ENCODE measurements at places on chromosomes 1 and 21.

- DNase-seq, result no peak
Observed at GRCh38 chr1:74587888-74588287, 75.5 kb upstream of the LRRC53 start.

DNA sequence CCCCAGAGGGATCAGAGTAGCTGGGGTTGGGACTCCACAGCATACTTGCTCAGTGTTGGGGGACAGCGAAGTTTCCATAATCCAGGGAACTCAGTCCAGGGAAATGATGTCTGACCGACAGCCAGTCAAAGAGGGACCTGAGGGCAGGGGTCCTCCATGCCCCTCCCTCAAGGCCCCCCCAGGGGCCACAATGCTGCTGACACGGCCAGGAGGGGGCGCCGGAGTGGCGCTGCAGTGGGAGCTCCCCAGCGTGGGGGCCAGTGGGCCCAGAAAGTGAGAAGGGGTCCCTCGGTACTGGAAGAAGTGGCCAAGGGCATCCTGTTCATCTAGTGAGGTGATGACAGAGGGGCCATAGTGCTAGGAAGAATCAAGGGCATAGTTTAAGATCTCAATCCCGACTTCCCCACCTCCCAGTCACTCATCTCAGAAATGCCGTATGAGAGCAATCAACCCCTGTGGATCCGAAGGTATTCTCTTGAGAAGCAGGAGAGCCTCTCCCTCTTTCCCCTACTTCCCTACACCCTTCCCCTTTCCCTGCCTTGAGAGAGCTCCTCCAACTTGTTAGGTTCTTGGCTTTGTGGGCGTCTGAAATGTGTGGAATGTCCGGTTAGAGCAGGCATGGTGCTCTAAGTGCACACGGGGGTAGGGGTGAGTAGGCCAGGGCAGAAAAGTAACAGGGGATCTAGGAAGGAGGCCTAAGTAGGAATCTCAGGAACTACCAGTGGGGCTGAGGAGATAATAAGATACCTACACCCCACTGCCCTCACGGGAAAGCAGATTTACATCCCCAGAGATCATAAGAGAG lies 4.1 kb downstream of the NUDT17 start:
- no peak for DNase-seq

DNA sequence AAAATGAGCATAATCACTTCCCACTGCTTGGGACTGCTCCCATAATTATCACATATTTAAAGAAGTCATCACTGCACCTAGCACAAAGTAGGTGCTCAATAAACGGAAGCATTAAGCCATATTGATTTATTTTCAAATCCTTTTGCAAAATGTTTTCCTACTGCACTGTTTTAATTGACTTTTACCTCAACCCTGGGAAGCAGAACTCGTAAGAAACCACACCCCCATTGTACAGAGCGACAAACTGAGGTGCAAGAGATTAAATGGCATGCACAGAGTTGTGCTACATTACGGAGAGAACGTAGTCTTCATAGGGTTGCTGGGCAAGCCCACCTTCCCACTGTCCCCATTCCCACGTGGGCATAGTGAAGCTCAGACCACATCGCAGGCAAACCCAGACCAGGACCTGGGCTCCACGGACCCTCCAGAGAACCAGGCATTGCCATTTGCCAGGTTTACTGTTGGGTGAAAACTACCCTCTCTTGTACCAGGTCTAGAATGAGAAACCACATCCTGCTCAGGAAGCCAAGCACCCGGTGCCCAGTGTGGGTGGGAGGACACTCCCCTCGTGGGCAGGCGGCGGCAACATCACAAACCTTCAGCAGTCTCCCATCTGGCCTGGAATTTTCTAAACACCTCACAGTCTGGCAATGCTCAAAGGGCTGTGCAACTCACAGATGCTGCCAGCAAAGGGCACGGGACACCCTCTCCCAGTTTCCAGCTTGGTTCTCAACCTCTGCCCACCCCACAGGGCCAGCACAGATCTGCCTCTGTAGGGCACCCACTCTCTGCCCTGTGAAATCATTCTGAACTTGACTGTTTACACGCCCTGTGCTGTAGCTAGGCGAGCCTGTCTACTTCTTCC lies 8.2 kb downstream of the IFFO2 start:
- DNase-seq, result peak; percentile 4

GRCh38 chr1:94532077-94532476 lies 9.5 kb downstream of the F3 start:
- DNase-seq, result no peak

DNA sequence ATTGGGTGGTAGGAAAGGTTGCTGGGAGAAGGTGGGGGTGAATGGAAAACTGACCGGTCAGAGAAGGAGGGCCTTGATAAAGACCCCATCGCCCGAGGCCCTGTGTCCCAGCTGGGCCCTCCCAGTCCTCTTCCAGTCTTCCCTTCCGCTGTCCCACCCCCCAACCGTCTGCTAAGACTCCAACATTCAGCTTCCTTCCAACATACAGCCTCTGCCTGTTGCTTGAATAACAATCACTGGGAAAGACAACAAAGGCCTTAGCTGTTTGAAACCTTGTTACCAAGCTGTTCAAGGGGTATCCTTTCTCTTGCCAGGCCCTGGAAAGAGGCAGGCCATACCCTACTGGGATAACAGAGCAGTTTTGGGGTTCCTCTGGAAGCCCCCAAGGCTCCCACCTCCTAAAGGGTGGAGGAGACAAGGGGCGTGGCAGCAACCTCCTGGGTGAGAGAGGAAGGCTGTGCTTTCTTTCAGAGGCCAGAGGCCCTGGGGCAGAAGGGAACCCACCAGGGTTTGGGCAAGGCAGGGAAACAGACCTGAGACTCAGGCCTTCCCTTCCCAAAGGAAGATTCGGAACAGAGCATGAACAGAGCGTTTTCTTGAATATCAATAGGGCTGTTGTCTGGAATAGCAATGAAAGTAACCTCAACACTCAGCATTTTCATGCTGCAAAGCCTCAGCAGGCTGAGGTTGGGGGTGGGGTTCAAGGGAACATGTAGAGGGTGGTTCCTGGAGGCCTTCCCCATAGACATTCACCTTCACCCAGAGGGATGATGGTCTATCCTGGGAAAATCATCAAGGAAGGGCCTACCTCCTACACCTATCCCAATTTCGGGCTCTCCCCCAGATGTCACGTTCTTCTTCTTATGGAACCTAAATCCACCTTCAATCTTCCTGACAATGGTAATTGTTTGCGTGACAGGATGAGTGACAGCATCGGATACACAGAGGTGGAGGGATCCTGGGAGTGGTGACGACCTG lies 4.1 kb downstream of the ETNK2 start:
- no peak for DNase-seq

- DNase-seq, result peak; percentile 57
Observed at GRCh38 chr1:6259491-6260362, 1.2 kb downstream of the GPR153 start.

DNA sequence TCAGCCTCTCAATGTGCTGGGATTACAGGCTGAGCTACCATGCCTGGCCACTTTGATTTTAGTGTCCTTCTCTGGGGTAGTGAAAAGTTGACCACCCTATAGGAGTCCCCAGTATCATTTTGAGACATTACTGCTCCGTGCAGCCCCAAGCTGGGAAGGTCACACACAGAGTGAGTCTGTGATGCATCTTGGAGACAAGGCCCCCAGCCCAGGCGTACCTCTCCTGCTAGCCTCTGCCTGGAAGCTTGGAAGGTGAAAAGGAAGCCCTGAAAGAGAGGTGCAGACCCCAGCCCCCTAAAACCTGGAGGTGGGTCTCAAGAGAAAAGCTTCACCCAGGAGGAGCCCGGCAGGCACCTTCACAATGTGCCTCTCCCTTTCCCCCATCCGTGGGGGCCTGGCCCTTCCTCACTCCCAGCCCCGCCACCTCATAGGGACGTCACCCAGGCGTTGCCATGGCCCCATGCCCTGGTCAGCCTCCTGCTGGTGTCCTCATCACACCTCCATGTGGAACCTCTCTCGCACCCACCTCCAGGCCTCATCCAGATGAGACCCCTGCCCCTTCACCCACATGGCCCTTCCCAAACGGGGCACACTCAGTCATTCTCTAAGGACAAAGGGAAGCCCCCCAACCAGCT lies 5.6 kb upstream of the ARF1 start:
- DNase-seq, result no peak

DNA sequence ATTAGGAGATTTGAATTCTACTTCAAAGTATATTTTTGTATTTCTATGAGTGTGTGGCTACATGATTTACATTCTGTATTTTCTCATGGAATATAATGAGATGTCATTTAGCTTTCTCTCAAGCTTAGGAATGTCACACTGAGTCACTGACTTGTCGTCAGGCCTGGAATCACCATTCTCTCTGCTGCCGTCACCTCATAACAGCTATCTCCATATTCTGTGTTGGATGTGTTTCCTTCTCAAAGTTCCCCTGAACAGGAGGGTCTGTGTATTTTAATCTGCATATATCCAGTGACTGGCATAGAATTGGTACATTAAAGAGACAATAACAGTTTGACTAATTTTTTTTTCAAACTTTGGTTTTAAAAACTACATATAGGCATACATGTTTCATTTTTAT lies 35.9 kb downstream of the LYPLAL1 start:
- no peak for DNase-seq

- DNase-seq, result no peak
Observed at GRCh38 chr21:36099000-36099399, 29.2 kb downstream of the CBR1 start.

- no peak for DNase-seq
Observed at GRCh38 chr1:152580433-152580832, at the start of gene LCE3D. Gene LCE3D (minus strand): TSS chr1:152580516. CDS start chr1:152579936, 580 bp downstream.

DNA sequence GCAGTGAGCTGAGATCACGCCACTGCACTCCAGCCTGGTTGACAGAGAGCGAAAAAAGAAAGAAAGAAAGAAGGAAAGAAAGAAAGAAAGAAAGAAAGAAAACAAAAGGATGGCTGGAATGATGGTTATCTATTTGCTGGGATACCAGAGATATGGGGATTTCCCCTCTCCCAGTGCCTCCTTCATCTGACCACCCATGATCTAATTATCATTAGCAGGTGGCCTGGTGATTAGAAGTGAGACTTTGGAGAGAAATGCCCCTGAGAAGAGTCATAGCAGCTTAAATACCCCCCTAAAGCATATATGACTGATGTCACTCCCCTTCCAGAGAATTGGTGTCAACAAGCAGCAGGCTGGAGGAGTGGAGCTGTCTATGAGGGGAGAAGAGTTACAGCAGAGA lies 1.3 kb upstream of the NPPB start:
- DNase-seq, result no peak

DNA sequence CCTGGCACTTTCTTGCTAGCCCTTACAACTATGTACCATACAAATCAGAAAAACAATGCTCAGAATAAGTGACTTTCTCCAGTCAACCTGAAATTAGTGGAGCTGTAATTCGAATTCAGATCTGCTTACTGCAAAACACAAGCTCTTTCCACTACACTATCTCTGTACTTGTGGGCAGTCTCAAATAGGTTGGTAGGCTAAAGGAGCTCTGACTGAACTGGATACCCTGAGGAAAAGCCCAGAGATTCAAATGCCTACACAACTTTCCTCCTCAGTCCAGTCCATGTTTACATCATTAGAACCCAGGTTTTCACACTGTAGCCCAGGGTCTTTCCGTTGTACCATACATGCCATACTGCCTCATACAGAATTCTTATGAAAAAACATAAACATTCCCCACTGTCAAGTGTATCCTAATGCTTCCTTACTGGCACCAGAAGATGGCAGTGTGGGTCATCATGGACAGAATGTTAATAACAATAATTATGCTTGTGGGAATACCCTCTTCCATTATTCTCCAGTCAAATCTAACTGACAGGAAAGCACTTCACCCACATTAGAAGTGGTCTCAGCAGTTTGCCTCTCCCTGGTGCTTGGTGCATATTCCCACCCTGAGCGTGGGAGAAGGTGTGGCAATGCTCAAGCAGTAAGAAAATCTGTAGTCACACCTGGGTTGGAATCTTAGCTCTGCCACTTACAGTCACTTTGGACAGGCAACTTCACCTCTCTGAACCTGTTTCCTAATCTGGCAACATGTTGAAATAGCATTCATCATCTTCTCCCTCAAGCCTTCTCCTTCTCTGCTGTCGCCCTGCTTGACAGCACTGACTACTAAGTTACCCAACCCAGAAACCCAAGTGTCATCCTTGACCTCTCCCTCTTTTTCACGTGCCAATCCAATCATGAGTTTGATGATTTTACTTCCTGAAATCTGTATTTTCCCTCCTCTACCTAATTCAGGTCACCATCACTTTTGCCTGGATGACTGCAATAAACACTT lies 14.4 kb upstream of the ZFYVE9 start:
- peak; percentile 23 for DNase-seq

- no peak for DNase-seq
Observed at GRCh38 chr1:162892906-162893611, 32.1 kb upstream of the CCDC190 start.

GRCh38 chr21:26850116-26850643 lies 5.0 kb upstream of the ADAMTS1 start:
- peak; percentile 53 for DNase-seq

DNA sequence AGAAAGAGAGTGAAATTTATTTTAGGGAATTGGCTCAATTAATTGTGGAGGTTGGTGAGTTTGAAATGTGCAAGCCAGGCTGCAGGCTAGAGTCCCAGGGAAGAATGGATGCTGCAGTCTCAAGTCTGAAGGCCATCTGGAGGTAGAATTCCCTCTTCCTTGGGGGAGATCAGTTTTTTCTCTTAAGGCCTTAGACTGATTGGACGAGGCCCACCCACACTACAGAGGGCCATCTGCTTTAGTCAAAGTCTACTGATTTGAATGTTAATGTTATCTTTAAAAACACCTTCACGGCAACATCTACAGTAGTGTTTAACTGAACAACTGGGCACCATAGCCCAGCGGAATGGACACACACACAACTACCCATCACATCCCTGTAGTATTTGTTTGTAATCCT lies 245.9 kb upstream of the IRF2BP2 start:
- no peak for DNase-seq

GRCh38 chr1:241532162-241532531 lies at the start of gene KMO:
Gene KMO (plus strand): TSS chr1:241532378. CDS start chr1:241532445, 67 bp downstream.
- DNase-seq, result no peak

DNA sequence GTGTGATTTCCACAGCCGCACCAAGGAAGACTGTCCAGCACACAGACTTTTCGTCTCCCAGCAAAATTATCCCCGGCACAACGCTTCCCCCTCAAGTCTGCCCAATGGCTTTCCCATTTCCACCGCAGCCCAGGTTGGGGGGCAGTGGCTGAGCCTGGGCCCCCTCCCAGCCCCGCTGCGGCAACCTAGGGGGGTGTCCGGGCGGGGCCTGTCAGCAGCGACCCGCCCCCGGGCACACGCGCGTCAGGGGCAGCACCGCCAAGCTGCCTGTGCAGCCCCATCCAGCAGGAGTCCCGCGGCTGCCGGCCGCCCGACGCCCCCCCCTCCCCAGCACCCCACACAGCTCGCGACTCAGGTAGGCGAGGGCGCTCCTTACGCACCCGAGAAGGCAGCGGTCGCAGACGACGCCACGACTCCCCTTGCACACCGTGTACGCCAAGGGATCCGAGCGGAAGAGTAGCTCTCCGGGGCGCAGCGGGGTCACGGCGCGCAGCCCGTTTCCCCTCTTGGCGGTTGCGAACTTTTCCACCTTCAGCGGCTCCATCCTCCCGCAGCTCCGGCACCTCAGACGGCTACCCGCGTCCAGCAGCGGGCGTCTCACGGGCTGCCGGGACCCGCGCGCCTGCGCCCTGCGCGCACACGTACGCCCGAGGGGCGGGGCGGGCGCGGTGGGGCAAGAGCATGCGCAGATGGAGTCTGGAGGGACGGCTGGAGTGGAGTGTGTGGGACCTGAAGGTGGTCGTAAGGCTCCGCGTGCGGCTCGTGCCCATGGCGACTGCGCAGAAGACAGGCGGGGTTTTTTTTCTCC lies at the start of gene SMYD3:
TSS of gene SMYD3 (minus strand) at position 606 of the 808 bp plus-strand sequence.
- peak; percentile 80 for DNase-seq
